ENCODE measurements at places on chromosomes 5 and 9.

- no peak for DNase-seq
Measured at GRCh38 chr5:102223542-102224477, 72.3 kb downstream of the SLCO4C1 start.

- DNase-seq: no peak
Measured at GRCh38 chr9:127874301-127875221, 2.9 kb downstream of the AK1 start.

- no peak for DNase-seq
Measured at GRCh38 chr5:66281294-66281693, 137.2 kb downstream of the SREK1 start.

DNA sequence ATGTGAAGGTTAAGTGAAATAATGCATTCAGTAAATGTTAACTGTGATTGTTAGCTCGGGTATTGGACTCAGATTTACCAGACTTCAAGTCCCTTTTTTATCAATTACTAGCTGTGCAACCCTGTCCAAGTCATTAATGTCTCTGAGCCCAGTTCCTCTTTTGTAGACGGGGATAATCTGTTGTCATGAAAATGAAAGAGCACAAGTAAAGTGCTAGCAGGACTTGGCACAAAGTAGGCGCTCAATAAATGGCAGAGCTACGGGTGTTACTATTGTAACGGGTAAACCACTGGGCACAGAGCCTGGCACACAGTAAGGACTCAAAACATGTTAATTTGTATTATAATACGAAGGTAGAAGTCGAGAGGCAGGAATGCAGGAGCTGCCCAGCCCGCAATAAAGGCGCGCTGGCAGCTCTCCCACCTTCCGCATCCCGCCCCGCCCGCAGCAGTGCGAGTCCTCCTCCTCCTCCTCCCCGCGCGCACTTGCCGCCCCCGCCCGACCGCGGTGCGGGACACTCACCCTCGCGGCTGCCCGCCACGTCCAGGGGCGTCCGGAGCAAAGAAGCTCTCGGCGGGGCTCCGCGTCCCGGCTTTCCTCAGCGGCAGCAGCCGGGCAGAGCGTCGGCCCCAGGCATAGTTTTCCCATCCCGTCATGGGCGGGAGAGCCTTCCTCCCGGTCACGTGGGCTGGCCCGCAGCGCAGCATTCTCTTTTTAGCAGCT is at the start of gene C1QTNF2:
C1QTNF2 (minus strand) TSS at position 637 of the 723 bp plus-strand sequence. CDS start 15,615 bp downstream, outside the sequence.
- no peak for DNase-seq

- DNase-seq: no peak
Measured at GRCh38 chr9:123034881-123035510, 1.5 kb downstream of the GPR21 start.

GRCh38 chr5:116672203-116672602 is 97.6 kb upstream of the SEMA6A start:
- DNase-seq: no peak

- DNase-seq: no peak
Measured at GRCh38 chr9:4139196-4139595, 160.7 kb downstream of the GLIS3 start.

DNA sequence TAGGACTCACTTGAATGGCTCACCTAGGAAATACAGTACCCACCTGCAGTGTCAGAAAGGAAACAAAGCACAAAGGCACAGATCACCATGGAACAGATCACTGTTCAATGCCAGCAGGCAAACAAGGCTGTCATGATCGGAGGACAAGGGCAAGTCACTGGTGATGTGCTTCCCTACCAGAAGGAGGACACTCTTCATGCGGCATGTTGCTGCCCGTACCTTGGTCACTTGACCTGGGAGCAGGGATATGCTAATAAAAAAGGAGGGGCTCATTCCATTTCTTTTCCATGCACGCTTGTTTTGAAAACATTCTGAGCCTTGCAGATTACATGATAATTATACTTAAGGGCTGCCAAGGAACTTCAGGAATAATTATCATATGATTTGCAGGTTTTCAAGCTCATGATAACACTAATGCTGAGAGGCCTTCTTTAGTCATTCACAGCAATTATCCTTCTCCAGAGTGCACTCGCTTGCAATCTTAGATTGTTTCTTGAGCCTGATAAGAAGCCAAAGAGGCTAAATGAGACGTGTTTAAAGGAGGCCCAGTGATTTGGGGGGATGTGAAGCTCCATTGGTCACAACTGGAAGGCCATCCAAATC is 36.1 kb upstream of the STARD4 start:
- DNase-seq: no peak

DNA sequence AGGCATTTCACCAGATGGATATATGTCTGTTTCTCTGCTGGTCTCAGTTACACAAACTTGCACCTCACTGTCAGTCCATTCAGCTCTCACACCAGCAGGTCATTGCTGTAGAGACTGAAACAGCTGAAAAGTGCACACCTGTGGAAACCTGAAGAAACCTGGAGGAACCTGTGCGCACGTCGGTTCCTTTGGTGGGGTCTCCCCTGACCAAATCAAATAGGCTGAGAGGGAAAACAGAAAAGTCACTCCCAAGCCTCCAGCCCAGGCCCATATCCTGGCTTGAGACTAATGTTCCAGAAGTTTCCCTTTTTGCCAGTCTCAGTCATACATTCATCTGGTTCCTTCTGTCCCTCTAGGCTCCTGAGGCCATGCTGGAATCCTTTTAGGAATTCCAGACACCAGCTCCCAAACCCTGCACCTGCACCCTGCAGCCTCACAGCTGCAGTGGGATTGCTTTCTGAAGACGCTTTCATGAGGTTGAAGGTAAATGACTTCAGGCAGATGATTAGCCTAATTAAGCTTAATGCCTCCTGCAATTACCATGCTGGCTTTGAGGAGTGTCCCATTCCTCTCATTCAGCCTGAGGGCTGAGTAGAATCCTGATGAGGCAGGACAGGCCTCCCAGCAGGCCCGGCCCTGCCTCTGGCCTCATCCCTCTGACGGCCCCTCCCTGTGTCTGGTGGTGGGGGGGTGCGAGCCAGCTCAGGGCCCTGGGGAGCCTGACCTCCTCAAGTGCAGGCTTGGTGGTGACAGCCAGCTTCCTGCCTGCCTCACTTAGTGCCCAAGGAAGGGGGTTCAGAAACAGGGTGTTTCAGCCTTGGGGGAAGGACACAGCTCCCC is 24.3 kb upstream of the CXCL14 start:
- DNase-seq: no peak

- DNase-seq: no peak
Measured at GRCh38 chr9:14165376-14166035, 148.4 kb downstream of the NFIB start.

GRCh38 chr5:132230871-132231270 is 3.2 kb upstream of the P4HA2 start:
- no peak for DNase-seq
